ENCODE measurements at places on chromosomes 4 and X.

DNA sequence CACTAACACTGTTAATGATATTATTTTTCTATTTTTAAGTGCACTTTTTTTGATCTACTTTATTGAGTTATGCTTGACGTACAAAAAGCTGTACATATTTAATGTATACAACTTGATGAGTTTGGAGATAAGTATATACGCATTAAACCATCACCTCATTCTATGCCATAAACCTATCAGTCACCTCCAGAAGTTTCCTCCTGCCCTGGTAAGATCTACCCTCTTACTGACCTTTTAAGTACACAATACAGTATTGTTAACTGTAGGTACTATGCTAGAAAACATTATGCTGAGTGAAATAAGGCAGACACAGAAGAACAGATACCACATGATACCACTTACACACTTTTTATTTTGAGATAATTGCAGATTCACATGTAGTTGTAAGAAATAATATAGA is 36.9 kb downstream of the INTS6L start:
- H3K27me3 ChIP-seq = no peaks in the 10 kb centered on the region
- no peaks in the 10 kb centered on the region for H3K4me1 ChIP-seq
- no peak for DNase-seq
- H3K27ac ChIP-seq = no peak overlapping the region
- no peak overlapping the region for H3K4me3 ChIP-seq

DNA sequence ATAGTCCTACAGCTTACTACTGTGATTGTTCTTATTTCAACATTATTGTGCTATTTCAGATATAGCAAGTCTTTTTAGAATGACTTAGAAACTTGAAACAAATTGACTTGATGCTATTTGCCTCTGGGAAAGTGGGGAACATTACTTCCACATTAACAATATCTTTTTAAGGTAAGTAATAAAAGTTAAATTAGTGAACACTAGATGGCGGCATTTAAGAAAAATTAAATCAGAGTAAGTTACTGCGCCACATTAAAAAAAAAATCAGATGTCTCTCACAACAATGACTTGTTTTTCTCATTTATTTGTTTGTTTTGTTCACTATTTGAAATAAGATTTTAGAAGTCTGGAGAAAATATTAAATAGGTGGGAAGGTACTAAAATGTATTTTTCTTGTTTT is 1026.9 kb upstream of the SLIT2 start:
- peaks cover 14% of the 10 kb centered on the region for H3K4me1 ChIP-seq
- no peaks in the 10 kb centered on the region for H3K27me3 ChIP-seq

DNA sequence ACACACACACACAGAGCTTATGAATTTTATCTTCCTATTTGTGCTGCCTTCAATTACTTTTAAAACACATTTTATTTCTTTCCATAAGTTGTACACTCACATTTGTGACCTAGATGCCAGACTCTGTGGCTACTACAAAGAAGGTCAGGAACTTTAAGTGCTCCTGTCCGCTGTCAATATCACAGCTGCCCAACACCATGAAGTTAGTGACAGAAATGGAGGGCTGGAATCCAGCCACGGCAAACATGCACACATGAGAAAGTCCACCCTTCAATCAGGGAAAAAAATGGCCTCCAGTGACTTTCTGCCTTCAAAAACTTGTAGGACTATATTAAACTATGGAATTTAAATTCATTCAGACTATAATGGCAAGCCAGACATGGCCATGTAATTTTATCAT is 334.4 kb upstream of the FSTL5 start:
- peaks cover 11% of the 10 kb centered on the region for H3K27me3 ChIP-seq
- no peaks in the 10 kb centered on the region for H3K36me3 ChIP-seq
- H3K4me3 ChIP-seq = no peak overlapping the region
- no peak for DNase-seq
- H3K27ac ChIP-seq = no peak overlapping the region

GRCh38 chr4:13985837-13986236 is 358.3 kb upstream of the BOD1L1 start:
- no peak for DNase-seq
- H3K27ac ChIP-seq = no peak overlapping the region
- H3K36me3 ChIP-seq = no peaks in the 10 kb centered on the region
- H3K27me3 ChIP-seq = no peaks in the 10 kb centered on the region
- H3K4me1 ChIP-seq = peaks cover 3% of the 10 kb centered on the region

DNA sequence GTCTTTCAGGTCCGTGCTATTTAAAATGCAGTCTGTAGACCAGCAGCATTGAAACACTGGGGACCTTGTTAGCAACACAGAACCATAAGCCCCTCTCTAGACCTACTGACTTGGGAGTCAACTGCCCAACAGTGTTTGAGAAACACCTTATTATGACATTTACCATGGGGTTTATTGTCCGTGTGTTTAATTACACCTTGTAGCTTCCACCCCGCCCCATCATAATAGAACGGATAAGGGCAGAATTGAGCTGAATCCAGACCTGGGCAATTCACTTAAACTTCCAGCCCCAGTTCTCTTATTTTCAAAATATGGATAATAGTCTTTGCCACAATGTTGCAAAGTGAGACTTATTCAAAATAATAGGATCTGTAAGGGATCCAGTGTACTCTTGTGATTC is 30.6 kb upstream of the CLNK start:
- H3K27me3 ChIP-seq = no peaks in the 10 kb centered on the region
- H3K4me3 ChIP-seq = no peak overlapping the region
- no peak overlapping the region for H3K27ac ChIP-seq

DNA sequence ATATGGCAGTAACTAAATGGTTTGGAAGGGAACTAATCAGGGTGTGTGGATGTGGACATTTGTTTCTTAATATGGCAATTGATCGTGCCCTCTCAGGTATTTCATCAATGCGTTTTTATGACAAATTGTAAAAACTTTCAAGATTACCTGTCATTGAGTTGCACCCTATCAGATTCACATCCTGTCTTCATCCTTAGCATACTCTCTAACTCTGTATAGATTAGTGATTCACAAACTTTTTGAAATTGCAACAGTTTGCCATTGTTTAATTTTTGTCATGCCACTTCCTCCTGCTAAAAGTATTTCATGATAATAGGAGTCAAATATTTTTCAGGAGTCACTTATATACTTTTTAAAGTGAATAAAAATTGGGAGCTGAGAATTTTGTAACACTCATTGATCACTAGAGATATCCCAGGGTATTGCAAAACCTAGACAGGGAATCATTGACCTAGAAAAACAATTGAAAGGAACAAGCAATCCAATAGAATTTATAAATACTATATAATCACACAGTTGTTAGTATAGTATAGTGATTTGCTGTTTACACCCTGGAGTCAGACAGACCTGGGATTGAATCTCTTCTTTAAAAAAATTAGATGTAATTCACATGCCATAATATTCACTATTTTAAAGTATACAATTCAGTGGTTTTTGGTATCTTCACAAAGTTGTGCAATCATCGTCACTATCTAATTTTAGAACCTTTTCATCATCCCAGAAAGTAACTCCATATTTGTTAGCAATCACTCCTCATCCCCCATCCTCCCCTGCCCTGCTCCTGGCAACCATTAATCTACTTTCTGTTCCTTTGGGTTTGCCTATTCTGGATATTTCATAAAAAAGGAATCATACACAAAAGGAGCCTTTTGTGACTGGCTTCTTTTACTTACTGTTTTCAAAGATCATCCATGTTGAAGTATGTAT is 8.9 kb downstream of the MID2 start:
- DNase-seq = no peak
- H3K4me3 ChIP-seq = no peak overlapping the region
- H3K27ac ChIP-seq = no peak overlapping the region
- H3K27me3 ChIP-seq = no peaks in the 10 kb centered on the region

DNA sequence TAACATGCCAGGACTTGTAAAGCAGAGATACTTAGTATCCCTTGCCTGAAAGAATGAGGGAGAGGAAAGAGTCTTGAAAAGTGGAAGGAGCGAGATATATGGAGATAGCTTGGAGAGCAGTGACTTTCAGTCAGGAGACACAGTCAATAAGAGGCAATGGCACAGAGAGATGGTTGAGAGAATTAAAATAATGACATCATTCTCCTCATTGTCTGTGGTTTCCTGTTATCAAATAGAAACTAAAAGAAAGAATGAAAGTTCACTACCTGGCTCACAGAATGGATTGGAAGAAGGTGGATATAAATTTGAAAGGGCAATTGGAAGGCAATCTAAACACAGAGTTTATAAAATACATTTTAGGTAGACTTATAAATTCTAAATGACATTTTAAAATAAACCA is 760.2 kb upstream of the AADAT start:
- H3K4me3 ChIP-seq = no peak overlapping the region
- H3K4me1 ChIP-seq = peaks cover 6% of the 10 kb centered on the region
- no peak for DNase-seq
- H3K36me3 ChIP-seq = no peaks in the 10 kb centered on the region
- no peaks in the 10 kb centered on the region for H3K27me3 ChIP-seq

DNA sequence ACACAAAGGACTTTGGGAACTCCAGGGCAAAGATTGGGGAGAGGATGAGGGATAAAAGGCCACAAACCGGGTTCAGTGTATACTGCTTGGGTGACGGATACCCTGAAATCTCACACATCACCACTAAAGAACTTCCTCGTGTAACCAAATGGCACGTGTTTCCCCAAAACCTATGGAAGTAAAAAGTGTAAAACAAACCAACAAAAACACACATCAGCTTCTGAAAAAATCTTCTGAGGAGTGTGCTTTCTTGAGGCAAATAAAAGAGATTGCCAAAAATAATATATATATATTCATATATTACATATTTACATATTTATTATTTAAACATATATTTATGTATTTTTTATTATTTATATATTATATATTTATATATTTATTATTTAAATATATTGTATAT is 3.9 kb downstream of the P2RY8 start:
- H3K36me3 ChIP-seq = no peaks in the 10 kb centered on the region
- H3K27ac ChIP-seq = no peak overlapping the region
- no peaks in the 10 kb centered on the region for H3K27me3 ChIP-seq
- no peaks in the 10 kb centered on the region for H3K4me1 ChIP-seq
- no peak for DNase-seq
- H3K4me3 ChIP-seq = no peak overlapping the region

DNA sequence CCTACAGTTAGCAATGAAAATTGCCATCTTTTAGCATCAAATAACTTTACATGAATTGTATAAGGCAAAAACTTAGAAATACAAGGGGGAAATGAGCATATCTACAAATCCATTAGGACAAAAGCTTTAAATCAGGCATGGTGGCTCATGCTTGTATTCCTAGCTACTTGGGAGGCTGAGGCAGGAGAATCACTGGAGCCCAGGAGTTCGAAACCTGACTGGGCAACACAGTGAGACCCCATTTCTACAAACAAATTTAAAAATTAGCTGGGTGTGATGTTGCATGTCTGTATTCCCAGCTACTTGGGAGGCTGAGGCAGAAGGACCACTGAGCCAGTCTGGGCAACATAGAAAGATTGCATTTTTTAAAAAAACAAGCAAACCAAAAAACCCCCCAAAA is 61.3 kb downstream of the EIF4E start:
- no peaks in the 10 kb centered on the region for H3K36me3 ChIP-seq
- no peak for DNase-seq
- H3K27ac ChIP-seq = no peak overlapping the region
- no peak overlapping the region for H3K4me3 ChIP-seq
- no peaks in the 10 kb centered on the region for H3K27me3 ChIP-seq
- no peaks in the 10 kb centered on the region for H3K4me1 ChIP-seq

DNA sequence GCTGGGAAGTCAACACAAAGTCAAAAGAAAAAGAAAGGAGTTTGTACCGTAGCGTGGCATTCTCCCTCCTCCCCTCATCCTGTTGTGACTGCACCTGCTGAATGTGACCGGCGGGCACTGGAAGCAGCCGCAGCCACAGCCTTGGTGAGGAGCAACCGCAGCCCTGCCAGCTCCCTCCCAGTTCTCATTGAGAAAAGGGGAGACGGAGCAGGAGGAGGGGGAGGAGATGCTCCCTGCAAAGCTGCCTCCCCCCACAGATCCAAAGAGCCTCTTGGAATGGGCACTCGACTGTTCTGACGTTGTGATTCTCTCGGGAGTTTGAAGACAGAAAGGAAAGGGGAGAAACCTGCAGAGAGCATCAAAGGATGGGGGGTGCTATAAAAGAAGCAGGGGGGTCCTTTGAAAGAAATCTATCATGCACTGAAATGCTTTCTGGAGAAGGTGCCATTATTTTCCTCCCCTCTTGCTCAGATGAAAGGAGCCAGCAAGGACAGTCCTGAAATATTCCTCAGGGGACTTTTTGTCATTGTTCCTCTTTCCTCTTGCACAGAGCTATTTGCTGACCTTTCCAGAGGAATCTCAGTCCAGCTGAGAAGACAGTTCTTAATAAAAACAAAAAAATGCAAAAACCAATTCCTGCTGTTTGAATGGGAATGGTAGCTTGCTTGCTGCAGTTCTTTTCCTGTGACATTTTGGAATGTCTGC is 429.7 kb downstream of the MAPK10 start:
- H3K4me1 ChIP-seq = peaks cover 43% of the 10 kb centered on the region
- no peak for DNase-seq
- no peaks in the 10 kb centered on the region for H3K36me3 ChIP-seq

DNA sequence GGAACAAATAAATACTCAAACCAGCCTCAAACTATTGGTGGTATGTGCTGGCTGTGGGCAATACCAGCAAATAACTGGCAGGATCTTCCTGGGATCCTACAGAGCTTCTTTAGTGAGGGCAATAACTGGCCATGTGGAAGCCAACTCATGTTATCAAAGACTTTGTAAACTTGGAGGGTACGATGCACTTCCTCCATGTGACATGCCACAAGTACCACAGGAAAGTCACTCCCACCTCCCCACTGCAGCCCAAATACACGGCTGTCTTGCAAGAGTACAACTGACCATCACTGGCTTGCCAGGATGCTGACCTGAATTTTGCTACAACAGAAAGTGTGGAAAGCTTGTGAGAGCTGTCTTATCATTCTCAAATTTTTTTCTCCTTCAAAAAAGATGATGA is 93.3 kb upstream of the MAML3 start:
- H3K4me1 ChIP-seq = peaks cover 61% of the 10 kb centered on the region
- H3K27ac ChIP-seq = no peak overlapping the region
- DNase-seq = no peak
- H3K36me3 ChIP-seq = no peaks in the 10 kb centered on the region
- H3K4me3 ChIP-seq = no peak overlapping the region

DNA sequence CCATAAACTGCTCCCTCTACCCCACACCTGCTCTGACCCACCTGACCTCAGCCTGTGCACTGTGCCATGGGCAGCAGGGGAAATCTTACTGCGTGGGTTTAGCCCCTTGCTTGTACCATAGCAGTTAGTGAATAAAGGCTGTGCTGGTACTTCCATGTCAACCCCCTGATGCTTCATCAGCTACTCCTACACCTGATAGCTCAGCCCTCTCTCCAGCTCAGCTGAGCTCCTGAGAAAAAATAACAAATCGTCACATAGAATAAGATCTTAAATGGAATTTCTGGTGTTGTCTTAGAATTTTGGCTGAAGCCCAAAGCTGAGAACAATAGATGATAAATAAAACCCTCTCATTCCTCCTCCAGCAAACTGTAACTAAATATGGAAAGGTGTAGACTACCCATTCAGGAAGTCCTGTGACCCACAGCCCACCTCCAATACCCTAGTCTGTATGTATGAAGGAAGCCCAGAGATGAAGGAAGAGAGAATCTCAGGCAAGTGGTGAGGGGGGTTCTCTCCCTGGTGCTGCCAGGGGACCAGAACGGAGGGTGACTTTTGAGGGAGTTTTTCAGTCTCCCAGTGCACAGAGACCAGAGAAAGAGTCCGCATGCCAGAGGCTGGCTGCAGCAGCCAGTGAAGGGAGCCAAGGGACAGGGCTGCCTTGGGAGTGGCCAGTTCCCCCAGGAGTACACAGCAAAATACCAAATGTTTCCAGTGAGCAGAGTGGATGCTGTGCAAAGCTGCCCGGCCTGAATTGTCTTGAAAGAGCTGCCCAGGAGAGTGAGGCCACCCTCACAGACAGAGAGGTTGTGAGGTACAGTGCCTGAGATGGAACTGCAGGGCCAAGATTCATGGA is 227.3 kb downstream of the QDPR start:
- no peaks in the 10 kb centered on the region for H3K36me3 ChIP-seq
- H3K4me3 ChIP-seq = no peak overlapping the region
- H3K27ac ChIP-seq = no peak overlapping the region
- no peak for DNase-seq
- peaks cover 5% of the 10 kb centered on the region for H3K4me1 ChIP-seq
- peaks cover 12% of the 10 kb centered on the region for H3K27me3 ChIP-seq
